ENCODE measurements at places on chromosomes 11 and 22. TPM values are rescaled to one million over a fixed set of nuclear protein-coding genes. Genes with fewer than 3 reads are reported as not detected.

- no peak for DNase-seq
Measured at GRCh38 chr11:87081358-87081757, 43.6 kb downstream of the TMEM135 start.

DNA sequence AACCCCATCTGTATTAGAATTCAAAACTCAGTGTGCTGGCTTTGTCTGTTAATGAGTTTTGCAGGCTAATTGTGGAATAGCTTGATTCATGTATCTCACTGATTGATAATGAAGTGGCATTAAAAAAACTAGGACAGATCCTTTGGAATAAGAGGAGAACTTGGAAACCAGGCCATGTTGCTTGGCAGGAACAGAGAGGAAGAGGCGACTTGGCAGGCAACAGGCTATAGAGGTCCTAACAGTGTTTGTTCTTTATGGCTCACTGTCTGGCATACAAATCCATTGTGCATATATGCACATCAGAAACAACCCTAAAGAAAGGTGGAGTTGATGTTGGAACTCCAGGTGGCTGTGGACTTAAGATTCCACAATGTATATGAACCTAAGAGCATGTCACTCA lies 17.4 kb upstream of the OR9I1 start:
- no peak for DNase-seq

GRCh38 chr11:69801513-69802335 lies 17.5 kb downstream of the FGF3 start:
- peak; percentile 47 for DNase-seq

DNA sequence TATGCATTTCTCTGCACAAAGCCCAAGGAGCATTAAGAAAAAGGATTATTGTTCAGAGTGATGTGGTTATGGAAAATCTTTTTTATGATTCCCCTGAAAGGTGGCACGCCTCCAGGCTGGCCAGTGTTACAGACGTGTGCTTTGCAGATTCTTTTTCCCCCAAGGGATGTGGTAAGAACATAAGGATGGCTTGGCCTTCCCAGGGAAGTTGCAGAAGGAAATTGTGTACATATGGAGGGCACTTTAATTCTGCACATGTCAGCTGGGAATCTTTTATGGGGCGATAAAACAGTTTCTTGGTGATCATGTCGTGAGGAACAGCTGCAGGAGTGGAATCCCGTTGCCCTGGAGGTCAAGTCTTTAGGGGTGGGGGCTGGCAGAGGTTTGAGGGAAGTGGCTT lies 9.7 kb downstream of the SMARCB1 start:
- DNase-seq: no peak

DNA sequence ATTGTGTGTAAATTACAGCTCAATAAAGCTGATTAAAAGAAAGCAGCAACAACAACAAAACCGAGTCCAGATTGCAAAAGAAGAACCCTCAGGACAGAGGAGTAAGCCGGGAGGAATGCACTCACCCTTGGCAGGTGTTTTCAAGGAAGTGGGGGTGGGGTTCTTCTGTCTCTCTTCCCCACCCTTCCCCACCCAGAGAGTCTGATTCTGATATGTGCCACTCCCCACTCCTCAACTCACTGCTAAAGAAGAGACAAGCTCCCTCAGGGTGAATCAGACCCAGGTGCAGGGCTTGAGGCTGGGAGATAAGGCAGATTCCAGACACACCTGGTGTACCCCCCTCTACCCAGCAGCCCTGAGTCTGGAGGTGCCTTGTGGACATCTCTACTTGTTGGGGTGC lies 38.4 kb upstream of the PHF21A start:
- no peak for DNase-seq

DNA sequence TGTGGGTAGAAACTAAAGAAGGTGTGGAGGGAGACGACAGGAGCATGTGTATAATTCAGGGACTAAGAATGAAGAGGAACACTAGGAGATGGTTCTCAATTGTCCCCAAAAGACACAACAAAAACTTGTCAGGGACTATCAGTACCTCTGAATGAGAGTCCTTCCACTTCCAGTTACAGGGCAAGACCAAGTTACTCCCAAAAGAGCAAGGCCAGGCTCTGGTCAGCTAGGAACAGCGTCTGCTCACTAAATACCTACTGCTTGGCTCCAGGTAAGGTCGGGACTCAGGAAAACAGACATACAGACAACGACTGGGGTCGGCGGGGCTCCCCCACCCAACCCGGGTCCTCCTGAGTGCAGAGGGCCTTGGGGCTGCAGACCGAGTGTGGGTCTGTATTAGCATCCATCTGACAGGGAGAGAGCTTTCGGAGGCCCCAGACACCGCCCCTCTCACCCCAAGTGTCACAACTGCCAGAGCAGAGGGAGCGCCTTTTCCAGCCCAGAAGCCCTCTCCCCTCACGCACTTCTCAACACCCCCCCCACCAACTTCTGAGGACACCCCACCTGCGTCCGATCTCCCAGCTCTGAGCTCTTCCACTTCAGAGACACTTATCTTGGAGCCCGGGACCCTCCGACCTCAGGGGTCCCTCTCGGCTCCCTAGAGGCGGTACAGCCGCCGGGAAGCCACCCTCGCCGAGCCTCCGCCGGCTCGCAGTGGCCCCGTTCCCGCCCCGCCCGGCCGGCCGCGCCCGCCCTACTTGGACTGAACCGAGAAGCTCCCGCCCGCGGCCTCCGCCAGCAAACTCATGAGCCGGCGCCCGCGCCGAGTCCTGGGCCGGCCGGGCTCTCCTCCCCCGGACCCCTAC lies 522 bp downstream of the RHOG start:
- peak; percentile 21 for DNase-seq

DNA sequence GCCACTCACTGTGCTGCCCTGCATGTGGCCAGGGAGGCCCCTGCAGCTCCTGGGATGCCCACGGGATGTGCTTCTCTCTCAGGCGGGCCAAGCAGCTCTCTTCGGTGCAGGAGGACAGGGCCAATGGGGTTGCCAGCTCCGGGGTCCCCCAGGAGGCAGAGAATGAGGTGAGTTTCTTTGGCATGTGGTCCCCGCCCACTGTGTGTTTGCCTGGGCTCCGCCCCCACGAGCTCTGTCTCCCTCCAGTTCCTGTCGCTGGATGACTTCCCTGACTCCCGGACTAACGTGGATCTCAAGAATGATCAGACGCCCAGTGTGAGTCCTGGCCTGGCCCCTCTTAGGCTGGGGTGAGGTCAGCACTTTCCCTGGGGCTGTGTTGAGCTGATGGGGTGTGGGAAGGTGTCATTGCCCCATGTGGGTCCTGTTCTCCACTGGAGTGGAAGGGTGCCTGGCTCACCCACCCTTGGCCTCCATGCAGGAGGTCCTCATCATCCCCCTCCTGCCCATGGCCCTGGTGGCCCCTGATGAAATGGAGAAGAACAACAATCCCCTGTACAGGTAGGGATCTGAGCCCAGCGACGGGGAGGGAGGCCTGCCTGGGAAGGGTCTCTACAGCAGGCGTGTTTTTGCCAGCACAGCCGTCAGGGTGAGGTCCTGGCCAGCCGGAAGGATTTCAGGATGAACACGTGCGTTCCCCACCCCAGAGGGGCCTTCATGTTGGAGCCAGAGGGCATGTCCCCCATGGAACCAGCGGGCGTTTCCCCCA lies 7.7 kb downstream of the SCO2 start:
- no peak for DNase-seq

Gene OR4C5
- total RNA-seq: not detected

Gene MAP6
- total RNA-seq: 0.51 TPM

Measured in dermis blood vessel endothelial cell (primary cell).